Left lobe of liver (tissue), 2 donors: ENCODE measurements at places on chromosomes 2 and 18. TPM values are rescaled to one million over a fixed set of nuclear protein-coding genes. Genes with fewer than 3 reads are reported as not detected.

The XDH gene
- total RNA-seq = 63.7 TPM

DNA sequence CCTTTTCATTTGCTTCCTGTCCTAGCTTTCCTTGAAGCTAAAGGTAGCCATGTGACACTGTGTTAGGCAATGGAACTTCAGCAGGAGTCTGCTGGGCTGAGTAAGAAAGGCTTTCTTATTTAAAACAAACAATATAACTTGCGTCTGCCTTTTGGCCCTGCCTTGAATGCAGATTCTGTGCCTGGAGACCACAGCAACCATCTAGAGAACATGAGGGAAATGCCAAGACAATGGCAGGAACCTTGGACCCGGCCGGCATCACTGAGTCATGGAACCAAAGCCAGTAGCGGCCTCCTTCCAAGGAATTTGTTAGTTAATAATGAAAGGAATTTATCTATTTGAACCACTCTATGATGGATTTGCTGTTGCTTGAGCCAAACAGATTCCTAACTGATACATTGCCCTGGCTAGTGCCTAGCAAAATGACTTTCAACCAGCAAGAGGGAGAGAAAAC is 207.5 kb upstream of the EPHA4 start:
- no peak for DNase-seq

GRCh38 chr18:13566941-13567746 is 159.2 kb downstream of the FAM210A start:
- no peak for DNase-seq

DNA sequence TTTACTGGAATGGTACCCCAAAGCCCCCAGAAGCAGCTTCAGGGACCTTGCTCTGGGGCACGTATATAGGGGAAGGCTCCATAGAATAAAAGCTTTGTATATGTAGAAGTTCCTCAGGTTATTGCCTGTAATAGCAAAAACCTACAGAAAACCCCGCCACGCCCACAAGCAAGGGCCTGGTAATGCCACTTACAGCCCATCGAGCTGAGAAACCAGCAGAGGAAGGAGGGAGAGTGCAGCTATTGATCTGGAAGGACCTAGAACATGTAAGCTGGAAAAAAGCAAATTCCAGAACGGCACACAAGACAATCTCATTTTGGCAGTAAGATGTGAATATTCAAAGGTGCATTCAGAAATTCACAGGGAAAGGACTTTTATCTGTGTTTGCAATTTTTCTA is 15.8 kb downstream of the HS1BP3 start:
- no peak for DNase-seq

DNA sequence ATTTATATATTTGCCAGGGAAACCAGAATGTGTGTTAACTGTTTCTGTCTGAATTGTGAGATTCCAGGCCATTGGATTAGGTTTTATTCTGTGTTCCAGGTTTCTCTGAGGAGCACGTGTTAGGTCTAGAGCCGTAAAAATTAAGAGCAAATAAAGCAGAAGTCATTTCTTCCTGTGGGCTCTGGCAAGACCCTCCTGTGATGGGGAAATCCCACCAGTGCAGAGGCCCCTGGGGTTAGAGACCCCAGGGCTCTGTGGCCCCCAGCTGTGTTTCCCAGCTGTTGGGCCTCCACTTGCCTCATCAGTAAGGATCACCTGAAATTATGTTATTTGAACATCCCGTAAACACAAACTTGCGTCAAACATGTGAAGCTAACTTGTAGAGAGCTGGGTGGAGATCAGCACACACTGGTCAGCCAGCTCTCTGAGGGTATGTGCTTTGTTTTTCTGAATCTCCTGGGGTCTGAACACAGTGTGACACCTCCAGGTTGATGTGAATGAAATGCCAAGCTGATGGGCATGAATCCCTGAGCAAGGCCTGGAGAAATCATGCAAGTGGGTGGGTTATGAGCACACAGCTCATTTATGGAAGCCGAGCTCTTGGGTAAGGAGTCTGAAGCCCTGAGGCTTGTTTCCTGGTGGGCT is 50.3 kb downstream of the HK2 start:
- no peak for DNase-seq
